ENCODE measurements at places on chromosomes 2 and 18. TPM values are rescaled to one million over a fixed set of nuclear protein-coding genes. Genes with fewer than 3 reads are reported as not detected.

Gene FBXO48
- 0.37 TPM for total RNA-seq

Gene TUBA3E
- 0.09 TPM for total RNA-seq

Gene TRIM43
- total RNA-seq: not detected

Gene DSC2
- total RNA-seq: 2.8 TPM

Gene HOXD3
- 2.4 TPM for total RNA-seq

Gene AGPS
- 64.7 TPM for total RNA-seq
